ENCODE measurements at places on chromosomes 4 and X.

GRCh38 chr4:92175250-92175649 is 128.5 kb upstream of the GRID2 start:
- no peak for DNase-seq

DNA sequence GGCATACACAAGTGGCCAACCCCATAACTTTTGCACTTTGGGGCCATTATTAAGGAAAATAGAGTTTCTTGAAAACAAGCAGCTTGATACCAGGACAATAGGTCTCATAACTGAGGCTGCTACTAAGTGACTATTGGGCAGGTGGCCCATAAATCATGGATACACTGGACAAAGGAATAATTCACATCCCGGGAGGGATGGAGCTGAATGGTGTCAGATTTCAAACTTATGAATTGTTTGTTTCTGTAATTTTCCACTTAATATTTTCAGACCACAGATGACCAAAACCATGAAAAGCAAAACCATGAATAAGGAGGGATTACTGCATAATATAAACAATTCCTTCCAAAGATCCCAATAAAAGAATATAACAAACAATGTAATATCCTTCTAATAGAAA is 114.4 kb downstream of the WDFY3 start:
- DNase-seq: no peak

DNA sequence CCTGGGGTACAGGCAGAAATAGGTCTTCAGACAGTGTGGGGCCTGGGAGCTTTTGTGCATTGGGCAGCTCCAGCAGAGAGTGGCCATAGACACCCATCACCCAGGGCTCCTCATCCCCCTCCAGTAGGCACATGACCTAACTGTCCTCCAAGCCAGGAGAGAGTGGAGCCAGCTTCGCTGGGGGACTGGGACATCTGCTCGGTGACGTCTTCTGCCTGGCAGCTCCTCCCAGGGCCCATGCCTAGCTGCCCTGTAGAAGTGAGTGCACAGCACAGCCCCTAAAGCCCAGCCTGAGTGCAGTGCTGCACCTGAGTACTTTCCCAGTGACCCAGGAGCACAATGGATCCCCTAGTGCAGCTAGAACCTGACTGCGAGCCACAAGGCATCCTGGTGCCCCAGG is 279.7 kb upstream of the SLC7A11 start:
- no peak for DNase-seq

DNA sequence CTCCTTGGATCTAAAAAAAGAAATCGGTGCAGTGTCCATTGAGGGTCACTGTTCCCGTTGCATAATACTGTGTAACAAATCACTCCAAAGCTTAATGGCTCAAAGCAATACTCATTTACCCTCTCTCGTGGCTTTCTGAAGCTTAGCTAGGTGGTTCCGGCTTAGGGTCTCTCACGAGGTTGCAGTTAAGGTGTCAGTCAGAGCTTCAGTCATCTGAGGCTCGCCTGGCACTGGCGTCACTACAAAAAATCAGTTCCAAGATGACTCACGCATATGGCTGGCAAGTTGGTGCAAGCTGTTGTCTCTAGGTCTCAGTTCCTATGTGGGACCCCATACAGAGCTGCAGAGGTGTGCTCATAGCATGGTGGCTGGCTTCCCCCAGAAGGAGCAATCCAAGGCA is 91.0 kb downstream of the BEND2 start:
- no peak for DNase-seq

GRCh38 chr4:1512738-1513660 is 106.8 kb upstream of the NKX1-1 start:
- peak; percentile 46 for DNase-seq

DNA sequence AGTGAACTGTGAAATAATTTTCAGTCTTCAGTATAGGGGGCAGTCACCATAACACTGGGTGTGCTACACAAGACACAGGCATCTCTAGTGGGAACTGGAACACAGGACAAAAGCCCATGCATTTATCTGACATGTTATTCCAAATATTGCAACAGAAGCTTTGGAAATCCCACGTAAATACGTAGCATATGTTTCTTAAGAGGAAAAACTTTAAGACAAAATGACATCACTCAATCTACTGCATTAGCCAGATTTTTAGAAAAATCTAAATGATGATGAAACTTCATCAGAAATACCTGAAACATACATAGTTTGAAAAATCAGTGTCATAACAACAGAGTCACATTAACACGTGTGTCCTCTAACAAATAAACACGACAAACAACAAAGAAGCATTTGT is 14.5 kb downstream of the SHISA3 start:
- no peak for DNase-seq

DNA sequence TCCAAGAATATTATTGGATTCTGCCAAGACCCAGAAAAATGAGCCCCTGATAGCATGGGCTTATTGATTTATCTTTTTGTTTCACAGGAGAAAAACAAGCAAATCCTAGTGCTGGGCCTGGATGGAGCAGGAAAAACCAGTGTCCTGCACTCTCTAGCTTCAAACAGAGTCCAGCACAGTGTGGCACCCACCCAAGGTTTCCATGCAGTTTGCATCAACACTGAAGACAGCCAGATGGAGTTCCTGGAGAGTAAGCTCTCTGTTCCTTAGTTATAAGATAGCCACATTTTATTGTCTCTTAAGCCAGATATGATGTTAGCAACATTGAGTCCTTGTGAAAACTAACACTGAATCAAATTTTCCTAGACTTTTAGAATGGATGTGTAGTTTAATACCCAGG is 5.5 kb downstream of the ARL9 start:
- DNase-seq: no peak

DNA sequence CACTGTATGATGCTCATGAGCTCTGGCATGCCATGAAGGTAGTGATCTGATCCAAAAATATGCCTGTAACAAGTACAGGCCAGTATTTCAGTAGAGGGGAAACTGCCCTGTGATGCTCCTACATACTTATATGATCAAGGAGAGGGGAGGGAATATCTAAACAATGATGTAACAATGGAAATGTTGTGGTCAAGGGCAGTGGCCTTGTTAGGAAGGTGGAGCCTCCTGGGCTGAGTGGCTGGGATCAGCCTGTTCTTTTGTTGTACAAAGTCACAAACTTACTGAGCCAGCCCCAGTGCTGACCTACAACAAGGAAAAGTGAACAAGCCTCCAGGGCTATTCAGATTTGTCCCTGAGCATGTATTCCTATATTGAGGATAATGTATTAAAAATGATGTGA is 70.3 kb downstream of the ANXA10 start:
- no peak for DNase-seq

DNA sequence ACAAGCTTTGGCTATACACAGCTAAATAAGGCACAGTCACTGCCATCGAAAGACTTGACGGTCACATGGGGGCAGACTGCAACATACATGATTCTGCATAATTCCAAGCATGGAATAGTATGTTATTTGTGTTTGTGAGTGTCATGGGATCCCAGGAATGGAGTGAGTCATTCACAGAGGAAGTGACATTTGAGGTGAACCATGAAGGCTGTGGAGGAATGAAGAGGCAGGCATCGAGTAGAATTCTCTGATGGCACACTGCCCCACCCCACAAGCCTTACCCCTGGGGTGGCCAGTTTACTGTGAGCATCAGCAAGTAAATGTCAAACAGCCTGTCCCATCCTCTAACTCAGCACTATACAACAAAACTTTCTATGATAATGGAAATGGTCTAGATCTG is 619.7 kb downstream of the MID1IP1 start:
- DNase-seq: no peak

DNA sequence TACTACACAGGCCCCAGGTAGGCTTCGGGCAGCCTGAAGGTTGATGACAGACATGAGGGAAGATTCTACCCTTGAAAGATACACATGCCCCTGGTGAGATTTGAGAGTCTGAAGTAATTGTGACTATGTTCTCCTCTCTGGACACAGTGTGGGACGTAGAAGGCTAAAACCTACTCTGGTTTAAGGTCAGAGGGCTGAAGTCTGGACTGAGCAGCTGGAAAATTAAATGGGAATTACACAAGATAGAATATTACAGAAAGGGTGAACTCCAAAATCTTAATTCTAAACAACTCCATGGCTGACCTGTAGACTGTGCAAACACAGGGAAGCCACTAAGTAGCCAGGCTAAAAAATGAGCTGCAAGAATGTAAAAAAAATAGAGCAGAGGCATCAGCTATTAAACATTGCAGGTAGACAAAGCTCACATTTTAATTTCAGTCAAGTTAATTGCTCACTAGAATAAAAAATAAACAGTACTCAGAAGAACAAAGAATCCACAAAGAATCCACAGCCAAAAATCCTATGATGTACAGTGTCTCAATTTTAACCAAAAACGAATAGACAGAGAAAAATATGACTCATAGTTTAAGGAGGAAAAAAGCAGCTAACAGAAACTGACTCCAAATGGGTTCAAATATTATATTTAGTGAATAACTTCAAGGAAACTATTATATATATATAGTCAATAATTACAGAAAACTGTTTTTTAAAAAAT is 170.4 kb downstream of the PCDH18 start:
- no peak for DNase-seq

DNA sequence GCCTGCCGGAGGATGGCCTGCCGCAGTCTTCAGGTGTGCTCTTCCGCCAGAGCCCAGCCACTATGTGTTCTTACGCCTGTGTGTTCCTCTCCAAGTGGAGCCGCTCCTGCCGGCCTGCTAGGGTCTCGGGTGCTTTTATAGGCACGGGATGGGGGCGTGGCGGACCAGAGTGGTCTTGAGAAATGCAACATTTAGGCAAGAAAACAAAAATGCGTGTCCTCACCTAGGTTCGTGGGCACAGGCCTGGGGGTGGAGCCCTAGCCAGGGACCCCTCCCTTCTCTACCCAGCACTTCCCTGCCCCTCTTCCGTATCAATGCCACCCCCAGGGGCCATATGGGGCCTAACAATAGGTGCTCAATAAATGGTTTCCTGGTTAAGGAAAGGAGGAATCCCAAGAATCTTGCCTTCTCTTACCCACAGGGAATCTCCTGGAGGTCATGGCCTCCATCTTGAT is 34.4 kb upstream of the LRBA start:
- no peak for DNase-seq

- DNase-seq: no peak
Observed at GRCh38 chr4:109989618-109990017, 76.9 kb downstream of the EGF start.

GRCh38 chrX:136477026-136477425 is 10.7 kb upstream of the BRS3 start:
- DNase-seq: no peak

DNA sequence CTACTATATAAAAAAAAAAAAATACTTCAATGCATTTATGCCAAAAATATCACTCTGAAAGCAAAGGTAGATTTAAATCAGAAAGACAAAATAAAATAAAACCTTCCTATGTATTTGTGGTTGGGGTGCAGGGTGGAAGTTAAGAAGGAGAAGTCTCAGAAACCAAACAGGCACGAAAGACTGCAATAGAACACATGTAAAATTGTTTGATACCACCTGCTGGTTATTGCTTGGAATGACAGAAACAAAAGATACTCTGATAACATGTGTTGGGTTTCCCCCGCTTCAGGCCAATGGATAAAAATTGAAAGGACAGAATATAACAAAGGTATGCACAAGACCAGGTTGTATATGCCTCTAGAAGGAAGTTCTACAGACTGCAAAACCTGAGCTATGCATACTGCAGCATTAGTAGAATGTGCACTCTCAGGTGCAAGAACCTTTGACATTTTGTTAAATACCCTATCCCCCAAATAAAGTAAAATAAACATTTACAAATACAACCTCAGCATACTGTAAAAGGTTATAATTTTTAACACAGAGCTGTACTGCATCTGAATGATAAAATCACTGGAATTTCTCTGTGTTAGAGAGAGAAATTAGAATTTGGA is 118.8 kb downstream of the GABRA2 start:
- DNase-seq: no peak

DNA sequence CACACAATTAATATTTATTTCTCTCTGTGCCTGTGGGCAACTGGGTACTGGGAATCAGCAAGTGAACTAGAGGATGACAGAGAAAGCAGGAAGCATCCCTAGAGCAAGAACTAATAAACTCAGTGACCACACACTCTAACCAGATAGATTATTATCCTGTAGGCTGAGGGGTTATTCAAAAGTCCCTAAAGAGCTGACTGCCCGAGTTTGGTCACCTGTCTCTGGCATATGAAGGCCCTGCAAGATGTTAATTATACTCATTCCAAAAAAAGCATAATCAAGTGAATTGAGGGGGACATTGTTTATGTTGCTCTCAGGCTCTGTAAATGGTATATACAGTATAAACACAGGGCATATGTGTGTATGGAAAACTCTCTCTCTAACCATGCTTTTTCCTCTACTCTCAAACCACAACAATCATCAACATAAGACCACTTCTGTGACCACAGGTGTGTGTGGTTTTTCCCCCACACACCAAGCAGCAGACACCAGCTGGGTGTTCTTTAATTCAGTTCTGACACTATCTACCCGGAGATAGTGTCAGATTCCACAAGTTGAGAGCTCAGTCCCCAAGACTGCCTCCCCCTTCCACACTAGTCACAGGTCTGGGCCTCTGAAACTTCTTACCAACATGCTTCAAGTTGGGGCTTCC is 6.2 kb upstream of the HPSE start:
- DNase-seq: no peak

DNA sequence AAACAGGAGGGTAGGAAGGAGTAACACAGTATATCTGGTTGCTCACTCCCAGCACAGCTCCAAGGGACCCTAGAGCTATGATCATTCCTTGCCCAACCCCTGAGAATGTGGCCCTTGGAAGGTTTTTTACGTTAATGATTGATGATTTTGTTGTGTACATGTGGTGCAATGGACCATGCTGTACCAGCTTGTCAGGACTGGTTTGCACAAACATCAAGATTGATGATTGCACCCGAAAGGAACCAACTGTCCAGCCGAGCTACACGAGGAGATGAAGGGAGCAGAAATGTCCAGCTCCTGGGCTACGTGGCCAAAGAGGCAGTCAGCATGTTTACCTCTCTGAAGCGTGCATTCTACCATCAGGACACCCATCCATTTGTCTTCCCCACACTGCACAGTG is 83.2 kb upstream of the USP9X start:
- DNase-seq: no peak

DNA sequence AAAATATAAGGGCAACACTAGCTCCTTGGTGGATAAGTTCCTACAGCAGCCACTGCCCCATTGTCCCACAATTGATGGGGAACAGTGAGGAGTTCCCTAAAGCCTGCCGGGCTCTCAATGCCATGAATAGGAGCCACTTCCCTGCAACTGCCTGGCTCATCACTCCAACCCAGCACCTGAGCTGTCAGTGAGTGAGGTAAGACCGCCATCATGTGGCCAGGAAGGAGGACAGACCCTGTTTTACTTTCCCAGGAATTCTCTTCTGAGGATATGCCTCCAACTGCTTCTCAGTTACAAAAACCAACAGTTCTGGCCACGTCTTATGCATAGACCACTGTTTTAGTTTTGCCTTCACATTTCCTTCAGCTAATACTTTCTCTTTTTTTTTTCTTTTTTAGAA is 45.5 kb downstream of the SRPX start:
- DNase-seq: no peak

- no peak for DNase-seq
Observed at GRCh38 chr4:36609661-36610060, 328.2 kb downstream of the DTHD1 start.

GRCh38 chr4:20172070-20172760 is 79.5 kb upstream of the SLIT2 start:
- DNase-seq: no peak
